ENCODE measurements at places on chromosomes 4 and X.

- DNase-seq: no peak
Measured at GRCh38 chr4:90798948-90799347, 671.8 kb downstream of the CCSER1 start.

DNA sequence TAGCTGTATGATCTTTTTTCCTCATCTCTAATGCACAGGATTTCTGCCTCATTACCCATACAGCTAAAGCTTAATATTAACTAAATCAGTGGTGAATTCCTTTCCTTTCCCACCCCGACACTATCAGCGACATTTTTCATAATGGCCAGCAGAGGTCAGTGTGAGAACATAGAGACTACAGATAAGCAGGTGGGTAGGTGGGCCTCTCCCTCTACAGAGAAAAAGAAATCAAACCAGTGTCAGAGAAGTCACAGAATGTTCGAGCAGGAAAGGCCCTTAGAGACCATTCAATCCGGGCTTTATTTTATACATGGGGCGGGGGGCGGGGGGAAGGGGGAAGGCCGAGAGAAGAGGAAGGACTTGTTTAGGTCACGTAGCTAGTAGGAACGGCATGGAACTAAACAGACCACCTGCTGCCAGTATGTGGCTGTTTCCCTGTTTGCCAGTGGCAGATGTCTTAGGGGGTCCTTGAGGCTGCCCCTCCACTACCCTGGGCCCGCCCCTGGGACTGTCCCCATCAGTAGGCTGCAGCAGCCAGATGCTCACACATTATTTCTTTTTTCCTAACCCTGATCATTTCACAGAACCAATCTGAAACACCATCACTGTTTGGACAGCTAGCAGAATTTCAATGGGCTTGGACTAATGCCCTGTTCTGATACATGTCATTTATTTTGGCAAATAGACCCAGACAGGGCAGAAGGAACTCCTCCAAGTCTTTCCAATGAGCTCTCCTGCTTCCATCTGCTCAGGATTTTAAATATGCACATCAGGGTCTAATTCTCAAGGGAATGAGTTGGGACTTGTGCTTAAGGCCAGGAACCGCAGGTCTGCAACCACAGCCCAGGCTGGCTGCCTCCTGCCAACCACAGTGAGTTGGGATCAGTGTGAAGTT, 133.4 kb downstream of the ATG4A start:
- DNase-seq: peak; percentile 41

- no peak for DNase-seq
Measured at GRCh38 chr4:112279882-112280315, 5.8 kb downstream of the TIFA start.

GRCh38 chr4:20126906-20127305, 124.8 kb upstream of the SLIT2 start:
- peak; percentile 92 for DNase-seq

DNA sequence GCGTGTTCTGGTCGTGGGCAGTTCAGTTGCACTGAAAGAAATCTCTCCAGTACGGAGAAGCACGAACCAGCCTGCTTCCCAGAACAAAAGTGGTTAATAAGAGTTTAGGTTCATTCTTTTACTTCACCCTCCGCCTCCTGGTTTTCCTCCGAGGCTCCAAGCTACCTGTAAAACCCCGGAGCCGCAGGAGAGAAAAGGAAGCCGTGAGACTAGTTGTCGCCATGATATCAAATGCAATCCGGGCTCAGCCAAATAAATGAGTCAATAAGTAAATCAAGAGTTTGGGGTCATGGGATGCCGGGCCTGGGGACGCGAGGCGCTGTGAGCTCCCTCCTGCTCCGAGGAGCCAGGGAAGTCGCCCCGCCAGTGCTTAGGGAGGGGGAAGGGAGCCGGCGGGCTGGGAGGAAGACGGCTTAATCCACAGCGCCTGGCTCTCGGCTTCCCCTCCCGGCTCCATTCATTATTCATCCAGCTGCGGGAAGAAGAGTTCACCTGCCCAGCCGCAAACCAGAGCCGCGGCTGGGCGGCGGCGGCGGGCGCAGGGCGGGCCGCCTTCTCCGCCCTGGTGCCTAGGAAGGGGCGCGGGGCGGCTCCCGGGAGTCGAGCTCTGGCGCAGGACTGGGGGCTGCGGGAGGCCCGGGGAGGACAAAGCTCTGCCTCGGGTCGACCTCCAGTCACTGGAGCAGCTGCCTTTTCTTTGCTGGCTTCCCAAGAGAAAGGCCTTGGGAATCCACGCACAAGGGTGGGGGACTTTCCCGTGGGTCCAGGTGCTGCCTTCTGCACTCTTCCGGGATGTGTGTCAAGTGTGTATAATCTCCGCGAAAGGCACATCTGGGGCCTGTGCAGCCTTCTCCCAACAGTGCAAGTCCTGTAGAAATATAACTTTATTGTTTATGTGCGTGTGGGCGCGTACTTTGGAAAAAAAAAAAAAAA, 1.7 kb downstream of the FRAS1 start:
- peak; percentile 36 for DNase-seq

DNA sequence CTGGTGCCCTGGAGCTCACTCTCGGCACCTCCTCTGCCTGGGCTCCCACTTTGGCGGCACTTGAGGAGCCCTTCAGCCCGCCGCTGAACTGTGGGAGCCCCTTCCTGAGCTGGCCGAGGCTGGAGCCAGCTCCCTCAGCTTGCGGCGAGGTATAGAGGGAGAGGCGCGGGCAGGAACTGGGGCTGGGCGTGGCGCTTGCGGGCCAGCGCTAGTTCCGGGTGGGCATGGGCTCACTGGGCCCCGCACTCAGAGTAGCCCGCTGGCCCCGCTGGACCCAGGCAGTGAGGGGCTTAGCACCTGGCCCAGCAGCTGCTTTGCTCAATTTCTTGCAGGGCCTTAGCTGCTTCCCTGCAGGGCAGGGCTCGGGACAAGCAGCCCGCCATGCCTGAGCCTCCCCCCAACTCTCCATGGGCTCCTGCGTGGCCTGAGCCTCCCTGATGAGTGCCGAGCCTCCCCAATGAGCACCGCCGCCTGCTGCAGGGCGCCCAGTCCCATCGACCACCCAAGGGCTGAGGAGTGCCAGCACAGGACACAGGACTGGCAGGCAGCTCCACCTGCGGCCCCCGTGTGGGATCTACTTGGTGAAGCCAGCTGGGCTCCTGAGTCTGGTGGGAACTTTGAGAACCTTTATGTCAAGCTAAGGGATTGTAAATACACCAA, 26.7 kb upstream of the FAM90A26 start:
- no peak for DNase-seq

- DNase-seq: no peak
Measured at GRCh38 chrX:71632923-71633657, 14.8 kb upstream of the CXCR3 start.

- peak; percentile 89 for DNase-seq
Measured at GRCh38 chrX:40945361-40945713, 139.9 kb upstream of the USP9X start.
